ENCODE measurements at places on chromosomes 3 and 15. TPM values are rescaled to one million over a fixed set of nuclear protein-coding genes. Genes with fewer than 3 reads are reported as not detected.

FHIT gene
- 5.2 TPM for total RNA-seq

GRCh38 chr3:54819946-54820345, 107.9 kb downstream of the LRTM1 start:
- no peak overlapping the region for H3K27ac ChIP-seq
- H3K27me3 ChIP-seq, result peaks cover 12% of the 10 kb centered on the region
- H3K4me1 ChIP-seq, result peaks cover 21% of the 10 kb centered on the region
- no peaks in the 10 kb centered on the region for H3K36me3 ChIP-seq
- DNase-seq, result no peak

- DNase-seq, result no peak
- peaks cover 16% of the 10 kb centered on the region for H3K36me3 ChIP-seq
- H3K27ac ChIP-seq, result no peak overlapping the region
- no peak overlapping the region for H3K4me3 ChIP-seq
- peaks cover 9% of the 10 kb centered on the region for H3K4me1 ChIP-seq
These were observed 75.6 kb upstream of the LMOD3 start for GRCh38 chr3:69197922-69198530.

- no peak for DNase-seq
- no peak overlapping the region for H3K4me3 ChIP-seq
- H3K27me3 ChIP-seq, result peaks cover 5% of the 10 kb centered on the region
- H3K4me1 ChIP-seq, result peaks cover 8% of the 10 kb centered on the region
- peaks cover 6% of the 10 kb centered on the region for H3K36me3 ChIP-seq
- H3K27ac ChIP-seq, result no peak overlapping the region
These were observed 9.2 kb downstream of the MITF start for GRCh38 chr3:69748503-69748902.

DNA sequence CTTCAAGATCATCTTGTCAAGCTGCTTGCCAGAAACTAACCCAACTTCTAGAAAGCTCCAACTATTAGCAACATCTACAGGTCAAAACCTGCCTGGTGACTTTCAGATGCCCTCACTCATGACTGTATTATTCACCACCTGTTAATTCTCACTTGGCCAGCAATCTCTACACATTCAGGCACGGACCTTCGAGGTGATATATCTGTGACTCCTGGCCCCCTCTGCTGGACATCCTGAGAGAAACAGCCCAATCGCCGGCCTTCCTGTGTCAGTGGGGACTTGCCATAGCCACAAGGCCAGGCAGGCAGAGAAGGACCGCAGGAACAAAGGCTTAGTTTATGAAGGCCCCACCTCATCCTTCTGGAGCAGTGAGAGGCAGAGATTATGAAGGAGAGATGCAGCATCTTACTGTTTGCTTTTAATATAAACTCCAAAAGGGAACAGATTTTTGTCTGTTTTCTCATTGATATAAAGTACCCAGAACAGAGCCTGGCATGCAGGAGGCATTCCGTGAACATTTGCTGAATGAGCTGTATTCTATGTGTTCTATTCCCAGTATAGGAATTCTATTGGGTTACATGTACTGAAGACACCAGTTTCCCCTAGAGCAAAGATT, 24.4 kb upstream of the OCA2 start:
- peak; percentile 81 for DNase-seq
- H3K4me1 ChIP-seq, result peaks cover 5% of the 10 kb centered on the region
- H3K4me3 ChIP-seq, result peak overlapping the region; percentile 29
- no peaks in the 10 kb centered on the region for H3K27me3 ChIP-seq

DNA sequence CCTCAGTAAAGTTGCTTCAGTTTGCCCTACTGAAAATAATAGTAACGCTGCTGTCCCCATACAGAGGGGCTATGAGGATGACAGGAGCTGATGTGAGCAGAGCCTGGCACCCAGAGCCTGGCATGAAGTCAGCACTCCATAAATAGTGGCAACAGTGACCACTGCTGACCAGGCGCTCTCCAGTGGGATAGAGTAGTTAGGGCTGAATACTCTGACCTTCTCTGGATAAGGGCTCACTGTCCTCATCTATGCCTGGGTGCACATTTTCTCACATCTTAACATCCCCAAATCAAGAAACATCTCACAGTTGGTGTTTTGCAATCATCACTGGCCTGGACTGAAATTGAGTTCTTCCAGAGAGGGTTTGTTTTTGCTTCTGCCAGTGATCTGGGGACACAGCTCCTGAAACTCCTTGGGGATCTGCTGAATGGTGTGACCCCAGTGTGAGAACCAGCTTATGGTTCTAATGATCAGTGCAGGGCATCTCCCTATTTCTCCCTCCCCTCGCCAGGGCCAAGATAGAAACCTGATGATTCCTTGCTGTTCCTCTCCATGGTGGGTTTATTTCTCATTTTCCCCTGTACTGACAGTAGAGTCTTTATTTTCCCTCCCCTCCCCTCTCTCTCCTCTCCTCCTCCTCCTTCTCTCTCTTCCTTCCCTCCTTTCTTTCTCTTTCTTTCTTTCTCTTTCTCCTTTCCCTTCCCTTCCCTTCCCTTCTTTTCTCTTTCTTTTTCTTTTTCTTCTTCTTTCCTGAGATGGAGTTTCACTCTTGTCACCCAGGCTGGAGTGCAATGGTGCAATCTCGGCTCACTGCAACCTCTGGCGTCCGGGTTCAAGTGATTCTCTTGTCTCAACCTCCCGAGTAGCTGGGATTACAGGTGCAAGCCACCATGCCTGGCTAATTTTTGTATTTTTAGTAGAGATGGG, 3.5 kb upstream of the PCSK6 start:
- H3K27ac ChIP-seq, result no peak overlapping the region
- H3K27me3 ChIP-seq, result peaks cover 61% of the 10 kb centered on the region
- no peaks in the 10 kb centered on the region for H3K36me3 ChIP-seq

GRCh38 chr3:197216914-197217313, 81.5 kb downstream of the DLG1 start:
- H3K4me3 ChIP-seq, result no peak overlapping the region
- peaks cover 5% of the 10 kb centered on the region for H3K36me3 ChIP-seq
- DNase-seq, result no peak

ALDH1A2 gene
- total RNA-seq, result 1.7 TPM

- DNase-seq, result no peak
- no peaks in the 10 kb centered on the region for H3K36me3 ChIP-seq
- H3K27ac ChIP-seq, result no peak overlapping the region
- peaks cover 5% of the 10 kb centered on the region for H3K4me1 ChIP-seq
These were observed 211.7 kb downstream of the DTWD1 start for GRCh38 chr15:49832511-49832910.

PDZRN3 gene
- total RNA-seq, result 12.2 TPM

GRCh38 chr15:58553365-58553918, 121.7 kb downstream of the LIPC start:
- H3K36me3 ChIP-seq, result no peaks in the 10 kb centered on the region
- H3K27ac ChIP-seq, result no peak overlapping the region
- no peak overlapping the region for H3K4me3 ChIP-seq
- H3K4me1 ChIP-seq, result peaks cover 30% of the 10 kb centered on the region
- no peaks in the 10 kb centered on the region for H3K27me3 ChIP-seq

TRPM1 gene
- not detected for total RNA-seq

P2RY12 gene
- total RNA-seq, result not detected

Data from neural crest cell (in vitro differentiated cells).